Stimulated activated CD4-positive, alpha-beta T cell treated with anti-CD3 and anti-CD28 coated beads, TNF-alpha, amount 100 ng/mL, for 24 hours (primary cell): ENCODE measurements at places on chromosomes 11 and 22.

- DNase-seq, result no peak
Observed at GRCh38 chr22:16781764-16782329, 43.4 kb downstream of the XKR3 start.

DNA sequence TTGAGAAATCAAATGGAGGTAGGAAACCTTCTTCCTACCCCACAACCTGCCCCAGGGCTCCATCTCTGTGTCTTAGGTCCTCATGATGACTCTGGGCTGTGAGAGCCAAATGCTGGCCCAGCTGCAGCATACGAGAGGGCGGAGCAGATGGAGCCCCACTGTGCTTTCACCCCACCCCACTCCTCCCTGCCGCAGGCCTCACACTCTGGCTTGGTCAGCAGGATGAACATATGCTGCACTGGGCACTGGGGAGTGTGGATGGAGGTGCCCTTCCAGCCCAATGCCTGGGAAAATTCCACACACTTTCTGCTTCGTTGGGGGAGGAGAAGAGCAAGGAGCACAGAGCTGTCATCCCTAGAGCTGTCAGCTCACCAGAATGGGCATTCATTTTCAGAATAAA lies 271.6 kb upstream of the CADM1 start:
- DNase-seq, result no peak

- DNase-seq, result peak; percentile 81
Observed at GRCh38 chr11:3824714-3825472, 15.9 kb downstream of the RHOG start.

GRCh38 chr22:35043252-35043933 lies 22.6 kb upstream of the ISX start:
- no peak for DNase-seq

DNA sequence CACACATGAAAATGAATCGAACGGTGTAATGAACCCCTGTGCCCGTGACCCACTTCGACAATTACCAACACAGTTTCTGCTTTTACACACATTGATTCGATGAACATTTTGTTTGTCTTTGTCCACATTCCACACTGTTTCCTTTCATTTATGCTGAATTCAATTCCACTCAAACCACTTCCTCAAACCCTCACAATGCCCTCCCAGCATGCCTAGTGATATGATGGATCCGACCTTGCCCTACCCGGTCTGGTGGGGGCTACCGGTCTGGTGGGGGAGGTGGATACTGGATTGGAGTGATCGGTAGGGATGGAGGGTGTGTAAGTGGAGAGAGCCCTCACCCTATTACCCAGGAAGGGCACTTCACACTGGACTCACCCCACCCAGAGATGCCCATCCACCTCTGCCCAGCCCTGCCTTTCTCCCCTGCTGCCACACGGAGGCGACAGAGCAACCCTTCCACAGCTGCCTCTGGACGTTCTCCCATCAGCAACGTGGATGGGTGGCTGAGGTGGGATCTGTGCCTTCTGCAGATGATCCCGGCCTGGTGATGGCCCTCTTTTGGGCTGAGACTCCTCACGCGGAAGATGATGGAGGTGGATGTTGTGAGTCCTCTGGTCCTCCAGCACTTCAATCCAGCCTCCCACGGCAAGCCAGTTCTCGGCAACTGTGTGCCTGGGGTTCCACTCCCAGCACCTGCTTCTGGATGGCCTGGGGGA lies 33.0 kb upstream of the P2RY2 start:
- DNase-seq, result peak; percentile 13

GRCh38 chr11:113267493-113267892 lies 46.9 kb upstream of the TTC12 start:
- DNase-seq, result no peak

DNA sequence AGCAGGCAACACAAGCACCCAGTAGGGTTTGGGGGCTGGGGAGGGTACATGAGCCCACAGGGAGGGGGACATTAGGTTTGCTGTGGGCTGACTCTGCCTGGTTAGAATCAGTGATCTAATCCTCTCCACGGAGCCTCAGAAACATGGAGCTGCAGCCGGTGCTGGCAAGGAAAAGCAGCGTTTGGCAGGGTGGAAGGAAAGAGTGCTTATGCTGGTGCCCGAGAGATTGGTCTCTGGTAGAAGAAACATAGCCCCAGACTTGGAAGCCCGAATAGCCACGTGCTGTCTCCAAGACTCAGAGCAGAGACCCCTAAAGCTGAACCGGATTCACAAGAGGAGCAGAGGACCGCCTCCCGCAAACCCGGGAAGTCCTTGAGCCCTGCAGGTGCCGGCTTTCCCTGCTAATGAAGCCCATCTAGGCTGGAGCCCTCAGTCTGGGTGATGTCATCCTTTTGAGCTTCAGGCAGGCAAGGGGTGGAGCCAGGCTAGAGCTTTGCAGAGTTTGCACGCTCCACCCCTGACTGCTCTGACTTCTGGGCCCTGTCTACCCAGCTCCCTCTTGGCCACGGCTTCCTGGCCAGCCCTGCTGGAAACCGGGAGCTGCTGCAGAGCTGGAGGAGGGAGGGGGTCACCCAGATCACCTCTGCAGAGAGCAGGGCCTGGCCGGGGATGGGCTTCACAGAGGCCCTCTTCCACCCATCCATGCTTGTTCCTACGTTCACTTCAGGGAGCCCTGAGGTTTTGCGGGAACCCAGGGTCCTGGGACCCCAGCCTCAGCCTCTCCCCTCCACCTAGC lies 35.0 kb upstream of the JAM3 start:
- DNase-seq, result peak; percentile 53

- DNase-seq, result no peak
Observed at GRCh38 chr11:78451371-78452150, 33.9 kb upstream of the GAB2 start.

- DNase-seq, result no peak
Observed at GRCh38 chr22:22908495-22908861, 20.9 kb downstream of the IGLL5 start.

DNA sequence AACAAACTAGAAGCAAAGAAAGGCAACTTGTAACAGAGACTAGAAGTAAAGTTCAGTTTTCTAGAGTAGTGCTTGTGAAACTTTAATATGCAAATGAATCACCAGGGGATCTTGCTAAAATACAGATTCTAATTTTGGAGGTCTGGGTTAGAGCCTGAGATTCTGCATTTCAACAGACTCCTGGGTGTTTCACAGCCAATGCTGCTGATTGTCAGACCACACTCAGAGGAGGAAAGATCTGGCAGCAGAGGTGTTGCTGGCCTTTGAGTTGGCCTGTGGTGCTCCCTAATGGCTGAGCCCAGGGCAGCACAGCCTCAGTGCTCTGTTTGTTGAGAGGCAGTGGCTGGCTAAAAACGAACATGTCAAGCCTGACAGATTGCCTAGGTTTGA lies 5.4 kb downstream of the CRY2 start:
- no peak for DNase-seq

DNA sequence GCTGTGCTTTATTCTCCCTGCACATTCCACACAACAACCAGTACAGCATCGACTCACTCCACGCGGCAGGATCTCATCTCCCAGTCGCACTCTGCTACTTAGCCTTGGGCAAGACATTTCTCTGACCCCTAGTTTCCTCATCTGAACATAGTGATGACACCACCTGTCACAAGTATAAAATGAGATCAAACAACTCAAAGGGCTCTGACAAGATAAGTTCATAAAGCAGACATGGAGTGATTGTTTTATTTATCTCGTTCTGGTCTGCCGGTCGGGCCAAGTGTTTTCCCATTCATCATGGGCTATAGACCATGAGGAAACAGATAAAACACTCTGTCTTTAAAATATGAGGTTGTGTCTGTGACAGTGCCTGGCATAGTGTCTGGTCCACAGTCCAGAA lies 35.0 kb downstream of the DSCAML1 start:
- DNase-seq, result no peak

- DNase-seq, result no peak
Observed at GRCh38 chr11:2509481-2510001, 64.7 kb downstream of the KCNQ1 start.

DNA sequence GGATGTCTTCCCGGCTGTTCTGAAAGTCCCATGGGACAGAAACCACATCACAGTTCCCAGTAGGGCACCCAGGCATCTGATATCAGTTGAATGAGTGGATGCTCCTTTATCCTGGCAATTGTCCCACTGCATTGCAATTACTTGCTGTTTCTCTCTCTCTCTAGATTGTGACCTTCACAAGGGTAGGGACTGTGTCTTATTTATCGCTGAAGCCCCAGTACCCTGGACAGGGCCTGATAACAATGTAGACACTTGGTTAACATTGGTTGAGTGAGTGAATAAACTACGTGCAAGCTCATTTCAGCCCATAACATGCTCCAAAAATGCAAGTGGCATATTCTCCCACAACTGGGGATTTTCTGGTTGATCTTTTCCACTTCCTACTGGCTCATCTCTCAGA lies 193.7 kb upstream of the NARS2 start:
- no peak for DNase-seq

DNA sequence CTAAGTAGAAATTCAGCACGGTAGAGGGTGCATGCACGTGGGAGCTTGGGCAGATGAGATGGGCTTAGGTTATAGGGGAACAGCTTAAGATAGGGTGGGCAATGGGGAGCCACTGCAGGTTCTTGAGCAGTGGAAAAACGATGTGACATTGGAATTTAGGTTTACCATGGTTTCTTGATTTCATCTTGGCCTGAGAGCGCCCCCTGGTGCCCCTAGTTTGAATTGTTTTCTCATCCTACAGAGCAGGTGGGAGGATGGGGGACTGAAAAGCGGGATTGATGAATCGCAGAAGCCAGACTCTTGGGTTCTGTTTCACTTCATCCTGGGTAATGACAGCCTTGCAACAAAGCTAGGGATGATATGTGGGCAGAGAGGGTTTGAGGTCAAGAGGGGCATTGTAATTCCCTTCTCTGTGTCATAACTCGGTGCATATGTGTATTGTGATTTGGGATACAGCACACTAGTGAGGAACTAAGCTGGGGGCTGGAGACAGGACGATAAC lies 6.7 kb upstream of the MCAM start:
- peak; percentile 60 for DNase-seq

DNA sequence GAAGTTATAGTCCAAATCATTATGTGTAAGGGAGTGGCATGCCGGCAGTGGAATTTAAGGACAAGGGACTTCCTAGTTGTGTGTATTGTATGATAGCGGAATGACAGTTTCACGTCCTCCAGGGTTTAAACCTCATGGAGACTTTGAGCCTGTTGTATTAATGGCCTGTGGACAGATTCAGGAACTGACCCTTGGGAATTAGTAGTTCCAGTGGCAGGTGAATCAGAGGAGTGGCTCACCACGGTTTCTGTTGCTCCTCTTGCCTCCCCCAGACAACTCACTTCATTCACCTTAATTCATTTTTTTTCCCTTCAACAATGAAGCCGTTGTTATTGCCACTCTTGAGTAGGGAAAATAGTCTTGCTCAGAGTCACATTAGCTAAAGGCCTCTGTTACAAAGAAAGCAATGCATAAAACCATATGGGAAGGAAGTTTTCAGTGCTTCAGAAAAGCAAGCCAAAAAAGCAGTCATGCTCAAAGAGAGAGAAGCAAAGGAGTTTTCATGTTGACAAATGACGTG lies 22.6 kb downstream of the AMOTL1 start:
- DNase-seq, result no peak

GRCh38 chr11:45512471-45513148 lies 152.8 kb downstream of the CHST1 start:
- DNase-seq, result no peak

GRCh38 chr11:6618117-6619003 lies 862 bp downstream of the TPP1 start:
- DNase-seq, result peak; percentile 58

GRCh38 chr11:2153581-2154194 lies 7.3 kb downstream of the INS start:
- DNase-seq, result no peak

DNA sequence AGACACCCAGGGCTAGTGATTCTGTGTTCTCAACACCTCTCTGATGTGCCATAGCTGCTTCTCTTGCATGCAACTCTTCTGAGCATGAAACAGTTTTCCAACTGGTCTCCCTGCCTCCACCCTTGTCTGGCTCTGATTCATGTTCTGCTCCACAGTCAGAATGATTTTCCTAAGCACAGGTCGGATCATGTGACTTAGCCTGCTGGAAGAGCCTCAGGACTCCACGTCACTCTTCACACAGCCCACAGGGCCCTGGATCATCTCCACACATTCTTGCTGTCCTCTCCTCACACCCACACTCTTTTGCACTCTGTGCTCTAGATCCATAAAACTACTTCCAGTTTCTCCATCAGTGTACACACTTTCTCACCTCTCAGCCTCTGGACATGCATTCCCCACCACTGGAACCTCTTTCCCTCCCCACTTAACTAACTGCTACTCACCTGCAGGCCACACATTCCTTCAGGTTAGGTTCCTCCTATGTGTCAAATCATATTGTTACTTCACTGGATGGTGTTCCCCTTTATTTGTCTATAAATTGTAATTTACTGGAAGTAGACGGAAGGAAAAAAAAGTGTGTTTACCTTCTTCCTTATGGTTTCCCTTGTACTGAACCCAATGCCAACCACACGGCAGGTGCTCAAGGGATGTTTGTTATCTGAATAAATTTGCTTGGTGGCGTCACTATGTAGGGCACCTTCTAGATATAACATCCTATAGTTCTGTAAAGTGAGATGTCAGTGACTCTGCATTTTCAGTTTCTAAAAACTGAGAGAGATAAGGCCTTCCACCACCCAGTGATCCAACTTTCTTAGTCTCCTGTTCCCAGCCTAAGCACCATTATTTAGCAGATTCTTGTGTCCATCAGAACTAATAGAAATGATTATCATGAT lies 133.7 kb downstream of the ETS1 start:
- no peak for DNase-seq

DNA sequence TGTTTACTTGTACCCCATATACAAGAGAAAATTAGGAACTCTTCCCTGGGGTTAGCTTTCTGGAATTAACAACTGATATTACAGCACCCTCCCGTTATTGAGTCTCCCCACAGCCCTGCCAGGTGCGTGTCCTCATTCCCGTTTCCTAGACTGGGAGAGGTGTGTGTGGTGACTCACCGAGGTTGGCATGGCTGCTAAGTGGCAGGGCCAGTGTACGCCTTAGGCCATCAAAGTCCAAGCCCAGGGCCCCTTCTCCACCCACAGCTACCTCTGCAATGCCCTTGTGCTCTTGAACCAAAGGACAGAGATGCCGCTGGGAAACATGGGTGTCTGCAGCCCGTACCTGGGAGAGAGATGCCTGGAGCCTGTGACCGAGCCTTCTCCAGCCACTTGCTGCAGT lies 12.3 kb downstream of the IFT27 start:
- DNase-seq, result no peak

- no peak for DNase-seq
Observed at GRCh38 chr11:89922195-89922660, at the start of gene TRIM49D1. TSS of gene TRIM49D1 (minus strand) at chr11:89922245. CDS start at chr11:89917710, 4,535 bp downstream.

DNA sequence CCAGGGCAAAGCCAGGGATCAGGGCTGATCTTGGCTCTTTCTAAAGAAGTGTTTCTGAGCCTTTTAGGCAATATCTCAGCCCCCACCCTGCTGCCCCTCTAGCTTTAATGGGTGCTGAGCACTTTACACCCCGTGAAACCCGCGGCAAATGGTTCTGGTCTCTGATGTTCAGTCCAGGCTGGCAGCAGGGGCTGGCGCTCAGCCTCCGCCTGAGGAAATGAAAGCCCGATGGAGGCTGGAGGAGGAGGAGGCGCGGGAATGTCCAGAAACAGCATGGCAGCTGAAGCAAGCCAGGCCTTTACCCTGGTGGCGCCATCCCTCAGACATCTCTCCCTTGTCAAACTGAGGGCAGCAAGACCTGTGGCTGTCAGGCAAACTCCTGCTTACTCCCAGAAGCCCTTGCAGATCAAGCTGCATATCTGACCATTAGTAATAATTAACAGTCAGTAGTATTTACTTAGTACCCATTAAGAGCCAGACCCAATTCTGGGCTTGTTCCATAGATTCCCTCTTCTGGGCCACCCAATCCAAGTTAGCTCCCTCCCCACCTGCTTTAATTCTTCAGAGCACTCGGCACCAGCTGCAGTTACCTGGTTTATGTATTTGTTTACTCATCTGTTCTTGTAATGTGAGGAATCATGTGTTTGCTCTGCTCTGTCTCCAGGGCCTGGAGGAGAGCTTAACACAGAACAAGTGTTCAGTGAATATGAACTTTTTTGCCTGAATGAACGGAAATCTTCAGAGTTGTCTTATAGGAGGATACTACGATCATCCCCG lies 15.0 kb upstream of the ALX4 start:
- DNase-seq, result no peak
